ENCODE measurements at places on chromosomes 16 and 17.

- DNase-seq, result no peak
These were observed 51.6 kb upstream of the SREBF1 start for GRCh38 chr17:17888371-17888770.

GRCh38 chr17:39688945-39689344 is 1.1 kb upstream of the PGAP3 start:
- no peak for DNase-seq

DNA sequence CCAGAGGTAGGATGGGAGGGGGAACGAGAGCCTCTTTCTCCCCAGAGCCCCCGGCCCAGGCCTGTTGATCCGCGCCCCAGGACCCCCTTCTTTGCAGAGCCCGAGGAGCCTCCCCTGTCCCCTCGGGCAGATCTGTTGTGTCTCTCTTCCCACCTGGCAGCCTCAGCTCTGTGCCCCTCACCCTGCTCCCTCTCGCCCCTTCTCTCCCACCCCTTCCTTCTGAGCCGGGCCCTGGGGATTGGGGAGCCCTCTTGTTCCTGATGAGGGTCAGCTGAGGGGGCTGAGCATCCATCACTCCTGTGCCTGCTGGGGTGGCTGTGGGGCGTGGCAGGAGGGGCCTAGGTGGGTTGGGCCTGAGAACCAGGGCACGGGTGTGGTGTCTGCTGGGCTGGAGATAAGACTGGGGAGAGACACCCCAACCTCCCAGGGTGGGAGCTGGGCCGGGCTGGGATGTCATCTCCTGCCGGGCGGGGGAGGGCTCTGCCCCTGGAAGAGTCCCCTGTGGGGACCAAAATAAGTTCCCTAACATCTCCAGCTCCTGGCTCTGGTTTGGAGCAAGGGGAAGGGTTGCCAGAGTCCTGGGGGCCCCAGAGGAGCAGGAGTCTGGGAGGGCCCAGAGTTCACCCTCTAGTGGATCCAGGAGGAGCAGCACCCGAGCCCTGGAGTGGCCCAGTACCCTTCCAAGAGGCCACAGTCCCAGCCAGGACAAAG is 65.4 kb downstream of the MRC2 start:
- no peak for DNase-seq

- DNase-seq, result no peak
These were observed 200.0 kb upstream of the CDH5 start for GRCh38 chr16:66166490-66166889.

DNA sequence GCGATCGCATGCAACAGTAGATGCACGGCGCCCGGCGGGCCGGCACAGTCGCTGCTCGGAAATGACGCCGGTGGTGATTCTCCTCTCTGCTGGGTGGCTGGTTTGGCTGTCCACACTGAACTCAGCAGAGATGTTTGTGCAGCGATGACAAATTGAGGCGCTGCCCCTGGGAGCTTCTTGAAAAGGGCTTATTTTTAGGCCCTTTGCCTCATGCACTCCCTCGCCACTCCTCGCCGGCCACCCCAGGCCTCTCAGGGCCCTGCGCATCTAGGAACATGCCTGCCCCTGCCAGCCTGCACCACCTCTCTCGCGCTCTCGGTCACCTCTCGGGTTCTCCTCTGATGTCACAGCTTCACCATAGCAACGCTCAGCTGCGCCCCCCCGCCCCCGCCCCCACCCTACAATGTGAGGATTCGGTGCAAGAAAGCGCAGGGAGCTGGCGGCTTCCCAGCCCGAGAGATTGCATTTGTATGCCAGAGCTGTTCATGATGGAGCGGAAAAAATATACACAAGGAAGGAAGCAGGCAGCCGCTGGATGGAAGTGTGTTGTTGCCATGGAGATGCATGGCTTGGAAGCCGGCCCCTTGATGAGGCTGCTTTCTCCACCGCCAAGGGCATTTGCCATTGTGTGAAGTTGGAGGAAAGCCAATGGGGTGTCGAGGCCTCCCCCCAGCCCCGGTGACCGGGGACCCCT is 81.3 kb upstream of the PLCG2 start:
- DNase-seq, result no peak

DNA sequence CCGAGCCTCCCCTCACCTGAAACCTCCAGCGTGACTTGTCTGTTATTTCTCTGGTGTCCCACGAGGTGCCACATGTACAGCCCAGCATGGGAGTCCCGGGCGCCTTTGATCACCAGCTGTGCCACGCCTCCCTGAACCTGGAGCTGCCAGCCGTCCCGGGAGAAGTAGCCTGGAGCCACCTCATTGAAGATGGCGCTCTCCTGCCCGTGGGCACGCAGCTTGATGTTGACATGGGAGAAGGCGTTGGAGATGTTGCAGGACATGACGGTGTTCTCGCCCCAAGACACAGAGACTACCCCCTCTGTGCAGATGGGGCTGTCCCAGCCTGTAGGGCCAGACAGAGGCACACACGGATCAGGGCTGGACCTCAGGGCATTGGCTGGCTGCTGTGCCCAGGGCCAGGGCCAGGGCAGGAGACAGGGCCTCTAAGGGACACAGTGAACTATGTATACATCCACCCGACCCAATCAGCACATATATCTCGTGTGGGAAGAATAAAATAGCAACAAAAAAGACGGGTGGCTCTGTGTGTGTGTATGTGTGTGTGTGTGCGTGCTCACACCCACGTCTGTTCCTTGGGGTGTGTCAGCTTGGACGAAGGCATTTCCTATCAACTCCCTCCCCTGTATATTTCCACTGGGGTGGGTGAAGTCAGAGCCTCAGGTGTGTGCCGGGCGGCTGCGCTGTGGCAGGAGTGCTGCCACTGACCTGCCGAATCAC is 7.3 kb upstream of the CD7 start:
- DNase-seq, result no peak

DNA sequence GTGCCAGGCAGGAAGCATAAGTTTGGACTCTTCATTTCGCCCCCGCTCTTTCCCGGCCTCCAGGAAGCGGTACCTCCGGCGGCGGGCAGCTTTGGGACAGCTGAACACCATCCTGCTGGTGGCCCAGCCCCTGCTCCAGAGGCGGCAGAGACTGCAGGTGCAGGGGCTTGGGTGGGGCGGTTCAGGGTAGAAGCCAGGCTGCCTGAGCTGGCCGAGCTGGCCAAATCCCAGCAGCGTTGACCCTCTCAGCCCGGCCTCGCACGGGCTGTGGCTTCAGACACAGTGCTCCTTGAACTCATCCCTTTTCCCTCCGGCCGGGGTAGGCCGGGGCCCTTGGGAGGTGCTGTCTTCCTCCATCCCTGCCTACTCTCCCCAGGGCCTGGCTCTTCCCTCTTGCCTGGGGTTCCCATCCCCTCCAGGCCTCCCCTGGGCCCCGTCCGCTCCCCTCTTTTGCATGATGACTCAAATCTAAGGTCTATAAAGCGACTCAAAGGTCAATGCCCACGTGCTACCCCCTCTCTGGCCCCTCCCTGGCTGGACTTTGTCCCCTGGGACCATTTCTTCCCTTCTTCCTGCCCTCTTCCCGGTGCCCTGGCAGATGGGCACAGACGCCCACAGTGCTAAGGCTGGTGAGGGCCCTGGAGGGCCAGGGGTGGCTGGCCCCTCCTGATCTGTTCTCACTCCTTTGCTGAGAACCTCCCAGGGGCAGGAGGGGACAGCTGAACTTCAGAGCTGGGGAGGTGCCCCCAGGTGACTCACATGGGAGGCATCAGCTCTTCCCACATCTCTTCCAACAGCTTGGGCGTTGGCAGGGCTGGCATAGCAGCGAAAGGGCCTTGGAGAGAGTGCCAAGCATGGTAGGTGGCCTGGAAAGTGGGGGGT is 22.7 kb downstream of the MYO15B start:
- no peak for DNase-seq

DNA sequence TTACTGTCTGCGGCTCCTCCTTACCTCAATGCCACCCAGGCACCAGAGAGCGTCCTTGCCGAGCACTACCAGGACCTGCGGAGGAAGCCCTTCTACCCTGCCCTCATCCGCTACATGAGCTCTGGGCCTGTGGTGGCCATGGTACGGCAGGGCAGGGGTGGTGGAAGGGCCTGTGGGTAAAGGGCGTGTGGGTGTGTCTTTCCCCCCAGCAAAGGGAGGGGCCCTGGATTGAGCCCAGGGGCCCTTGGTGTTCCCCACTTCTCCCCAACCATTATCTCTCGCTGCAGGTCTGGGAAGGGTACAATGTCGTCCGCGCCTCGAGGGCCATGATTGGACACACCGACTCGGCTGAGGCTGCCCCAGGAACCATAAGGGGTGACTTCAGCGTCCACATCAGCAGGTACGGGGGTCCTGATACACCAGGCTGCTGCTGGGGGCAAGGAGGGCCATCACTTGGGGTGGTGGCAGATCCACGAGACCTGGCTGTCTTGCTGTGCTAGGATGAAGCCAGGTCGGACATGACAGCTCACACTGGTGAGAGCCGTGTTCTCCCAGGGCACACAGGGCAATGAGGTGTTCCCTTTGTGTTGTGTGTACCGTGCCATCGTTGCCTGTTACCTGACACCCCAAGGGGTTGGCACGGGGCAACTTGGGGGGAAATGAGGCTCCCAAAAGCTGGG is 2.2 kb upstream of the DECR2 start:
- DNase-seq, result no peak

GRCh38 chr16:23052908-23053580 is 96.2 kb downstream of the USP31 start:
- no peak for DNase-seq

DNA sequence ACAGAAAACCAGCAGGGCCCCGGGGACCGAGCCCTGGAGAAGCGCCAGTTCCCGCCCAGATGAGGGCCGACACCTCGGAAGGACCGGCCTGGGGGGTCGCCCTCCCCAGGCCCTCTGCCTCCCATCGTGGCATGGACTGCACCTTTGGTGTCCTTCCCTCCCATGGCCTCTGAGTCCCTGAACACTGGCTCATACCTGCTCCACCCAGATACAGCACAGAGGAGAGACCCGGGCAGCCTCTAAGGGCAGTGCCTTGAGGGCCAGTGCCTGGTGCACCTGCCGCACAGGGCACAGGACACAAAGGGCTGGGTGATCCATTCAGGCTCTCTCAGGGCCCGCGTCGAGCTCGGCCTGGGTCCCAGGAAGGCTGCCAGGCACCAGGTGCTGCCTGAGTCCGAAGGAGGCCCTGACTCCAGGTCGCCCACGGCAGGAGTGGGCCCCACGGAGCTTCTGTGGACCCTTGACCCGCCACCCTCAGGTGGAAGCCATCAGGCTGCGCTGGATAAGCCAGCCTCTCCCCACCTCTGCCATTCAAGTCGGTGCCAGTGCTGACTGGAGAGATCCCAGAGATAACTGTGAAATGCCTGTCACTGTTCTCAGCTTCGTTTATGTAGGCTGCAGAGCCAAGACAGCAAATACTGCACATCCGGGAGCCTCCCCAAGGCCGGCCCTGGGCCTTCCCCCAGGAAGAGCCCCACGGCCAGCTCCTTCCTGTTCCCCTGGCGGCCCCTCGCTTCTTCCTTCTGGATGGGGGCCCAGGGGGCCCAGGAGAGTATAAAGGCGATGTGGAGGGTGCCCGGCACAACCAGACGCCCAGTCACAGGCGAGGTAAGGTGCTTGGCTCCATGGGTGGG is at the start of gene ZG16B:
Gene ZG16B, plus strand, starts transcription at position 803 of the 854 bp plus-strand sequence. CDS start 139 bp downstream, outside the sequence.
- DNase-seq, result no peak
